HFFc6 (cell line): ENCODE measurements at places on chromosomes 5 and 9.

DNA sequence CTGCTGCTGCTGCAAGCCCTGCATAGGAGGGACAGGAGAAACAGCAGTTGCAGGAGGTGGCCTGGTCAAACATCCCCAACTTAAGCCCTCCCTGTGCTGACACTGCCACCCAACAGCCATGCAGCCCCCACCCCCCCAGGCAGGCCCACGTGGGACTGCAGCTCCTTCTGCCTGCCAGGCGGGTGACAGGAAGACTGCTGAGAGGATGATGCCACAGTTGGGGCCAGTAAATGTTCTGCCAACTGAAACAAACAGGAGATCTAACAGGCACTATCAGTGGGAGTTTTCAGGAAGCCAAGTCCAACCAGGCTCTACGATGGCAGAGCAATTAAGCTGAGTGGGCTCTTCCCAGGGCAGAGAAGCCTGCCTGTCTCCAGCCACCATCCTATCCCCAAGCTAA is 31.1 kb downstream of the DIRAS2 start:
- no peak for DNase-seq

DNA sequence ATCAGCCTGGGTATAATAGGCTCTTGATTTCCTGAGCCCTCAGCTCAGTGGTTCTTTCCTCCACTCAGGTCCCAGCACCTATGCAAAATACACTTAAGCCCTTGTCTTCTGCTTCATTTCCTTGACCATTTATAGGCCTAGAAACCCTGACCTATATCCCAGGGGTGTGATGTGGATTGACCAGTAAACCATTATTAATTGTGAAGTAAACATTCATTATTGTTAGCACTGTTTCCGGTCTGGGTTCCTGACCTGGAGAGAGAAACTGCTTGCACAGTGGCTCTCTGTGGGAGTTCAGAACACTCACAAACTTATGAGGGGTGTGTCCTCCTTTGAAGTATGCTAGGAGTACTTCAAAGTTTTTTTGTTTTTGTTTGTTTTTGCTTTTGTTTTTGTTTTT is 19.6 kb upstream of the TOMM5 start:
- no peak for DNase-seq

GRCh38 chr5:39132128-39132447 is 57.9 kb upstream of the RICTOR start:
- DNase-seq: no peak

- DNase-seq: no peak
Measured at GRCh38 chr5:89241186-89241585, 358.2 kb upstream of the MEF2C start.

DNA sequence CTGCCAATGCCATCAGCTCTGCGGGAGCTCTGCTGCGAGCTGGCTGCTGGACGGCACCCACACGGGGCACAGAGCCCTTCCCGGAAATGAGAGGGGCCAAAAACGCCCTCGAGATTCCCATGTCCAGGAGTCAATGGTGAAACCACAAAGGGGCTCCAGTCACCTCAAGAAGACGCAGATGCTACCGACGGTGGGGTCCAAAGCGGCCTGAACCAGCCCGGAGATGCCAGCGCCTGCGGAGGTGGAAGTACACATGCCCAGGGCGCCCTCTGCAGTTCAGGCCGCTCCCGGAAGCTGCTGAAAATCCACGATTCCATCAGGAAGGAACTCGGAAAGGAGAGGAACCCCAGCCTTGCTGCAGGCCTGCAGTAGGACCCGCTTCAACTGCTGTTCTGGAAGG is 82.4 kb upstream of the SELENOP start:
- no peak for DNase-seq

DNA sequence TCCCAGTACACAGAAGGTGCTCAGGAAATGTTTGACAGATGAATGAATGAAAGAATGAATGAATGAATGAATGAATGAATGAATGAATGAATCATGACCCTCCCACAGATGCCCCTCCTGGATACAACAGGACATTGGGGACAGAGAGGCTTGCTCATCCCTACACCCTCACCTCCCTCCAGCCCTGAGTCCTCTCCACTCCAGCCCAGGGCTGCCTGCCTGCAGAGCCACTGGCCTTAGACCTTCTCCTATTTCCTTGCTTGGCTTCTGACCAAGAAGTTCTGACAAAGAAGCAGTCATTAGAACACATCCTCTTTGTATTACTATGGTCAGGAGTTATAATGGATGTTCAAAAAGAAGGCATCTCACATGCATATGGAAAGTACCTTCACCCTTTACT is 240.7 kb upstream of the DAPK1 start:
- DNase-seq: no peak

DNA sequence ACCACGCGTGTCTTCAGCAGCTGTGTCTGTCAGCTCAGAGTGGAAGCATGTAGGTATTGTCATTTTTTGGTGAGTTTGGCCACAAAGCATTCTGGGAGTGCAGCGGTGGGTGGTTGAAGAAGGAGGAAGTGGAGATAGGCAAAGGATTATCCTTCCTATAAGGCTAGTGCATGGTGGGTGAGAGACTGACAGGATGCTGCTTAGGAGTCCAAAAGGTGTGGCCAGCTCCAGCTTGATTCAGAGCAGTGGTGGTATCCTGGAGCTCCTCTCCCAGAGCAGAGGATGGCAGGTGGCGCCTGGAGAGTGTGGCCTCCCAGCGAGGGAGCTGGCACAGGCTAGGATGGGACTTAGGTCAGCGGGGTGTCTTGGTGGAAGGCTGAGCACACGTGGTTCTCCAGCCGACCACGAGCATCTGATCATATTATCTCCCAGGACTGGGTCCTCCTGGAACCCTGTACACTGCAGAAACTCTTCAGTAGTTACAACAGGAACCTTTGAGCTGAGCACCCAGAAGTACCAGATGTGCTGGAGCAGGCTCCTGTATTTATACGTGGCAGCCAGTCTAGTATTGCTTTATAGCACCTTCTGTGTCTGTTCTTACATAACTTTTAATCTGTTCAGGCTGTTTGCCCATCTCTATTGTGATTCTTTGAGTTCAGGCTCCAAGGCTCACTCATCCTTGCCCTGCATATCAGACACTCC is 29.6 kb downstream of the MAML1 start:
- DNase-seq: peak; percentile 61

DNA sequence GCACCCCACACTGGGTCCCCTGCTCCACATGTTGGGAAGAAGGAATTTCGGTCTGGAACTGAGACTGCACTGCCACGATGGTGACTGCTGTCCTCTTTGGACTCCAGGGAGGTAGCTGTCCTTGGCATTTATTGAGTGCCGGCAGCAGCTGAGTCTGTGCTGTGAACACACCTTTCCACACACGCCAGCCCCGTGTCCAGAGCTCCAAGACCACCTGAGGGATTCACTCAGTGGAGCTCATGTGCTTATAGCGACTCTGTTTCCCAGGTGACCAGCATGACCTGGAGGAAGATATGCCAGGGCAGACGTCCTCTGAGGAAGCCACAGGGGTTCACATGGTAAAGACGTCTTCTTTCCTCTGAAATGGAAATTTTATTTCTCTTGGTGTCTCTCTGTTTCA is 33.2 kb upstream of the FLT4 start:
- DNase-seq: no peak

- peak; percentile 29 for DNase-seq
Measured at GRCh38 chr5:32339198-32339597, 26.5 kb upstream of the MTMR12 start.

DNA sequence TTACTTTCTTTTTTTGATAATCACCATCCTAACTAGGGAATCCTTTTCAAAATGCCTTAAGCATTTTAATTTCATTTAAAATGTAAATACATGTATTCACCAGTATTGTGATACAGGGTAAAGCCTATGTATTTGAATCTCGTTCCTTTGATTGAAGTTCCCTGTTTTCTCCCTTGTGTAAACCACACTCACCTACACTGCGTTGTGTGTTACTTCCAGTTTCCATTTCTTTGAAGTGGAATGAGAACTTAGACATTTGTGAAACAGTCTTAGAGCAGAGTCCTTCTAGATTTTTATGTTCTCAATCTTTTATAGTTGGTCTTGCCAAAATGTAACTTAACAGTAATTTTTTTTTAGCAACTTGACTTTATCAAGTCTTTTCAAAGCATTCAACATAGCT is 101.4 kb downstream of the ZNF462 start:
- DNase-seq: no peak

- DNase-seq: no peak
Measured at GRCh38 chr5:109905906-109906305, 216.2 kb downstream of the MAN2A1 start.

DNA sequence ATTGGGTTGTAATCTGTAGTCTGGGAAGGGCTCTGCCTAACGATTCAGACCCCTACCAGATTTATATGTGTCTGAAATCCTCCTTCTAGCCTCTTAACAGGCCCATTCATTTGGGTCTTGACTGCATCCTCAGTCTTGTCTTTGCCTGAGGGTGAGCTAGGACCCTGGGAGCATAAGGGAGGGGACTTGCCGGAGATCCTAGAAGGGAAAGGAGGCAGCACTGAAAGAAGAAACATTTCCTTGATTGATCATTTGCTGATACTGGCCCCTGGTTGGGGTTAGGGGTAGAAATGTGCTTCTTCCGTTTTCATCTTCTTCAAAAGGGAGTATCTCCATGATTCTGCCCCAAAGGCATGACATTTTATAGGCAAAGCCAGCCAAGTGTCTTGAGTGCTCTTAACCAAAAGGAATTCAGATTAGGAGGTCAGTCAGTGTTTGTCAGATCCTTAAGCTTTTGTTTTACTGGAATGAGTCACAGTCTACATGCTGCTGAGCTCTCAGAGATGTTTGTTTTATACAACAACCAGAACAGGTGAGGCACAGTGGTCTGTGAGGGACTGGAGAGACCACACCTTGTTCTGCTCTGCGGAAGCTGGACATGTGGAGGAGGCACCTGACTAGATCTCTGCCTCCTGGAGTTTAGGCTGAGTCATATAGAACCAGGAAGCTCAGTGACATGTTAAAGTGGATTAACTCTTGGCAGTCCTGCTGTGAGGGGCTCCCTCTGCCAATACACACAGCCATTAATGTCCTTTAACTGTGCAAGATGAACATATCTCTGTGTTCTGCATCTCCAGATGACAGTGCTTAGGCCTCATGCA is 37.7 kb downstream of the PCDHAC2 start:
- DNase-seq: no peak

- DNase-seq: no peak
Measured at GRCh38 chr5:171794470-171794960, 8.9 kb downstream of the SMIM23 start.

GRCh38 chr5:67257500-67257899 is 60.9 kb upstream of the CD180 start:
- DNase-seq: no peak

GRCh38 chr5:167576897-167577296 is 714.5 kb upstream of the WWC1 start:
- DNase-seq: no peak

DNA sequence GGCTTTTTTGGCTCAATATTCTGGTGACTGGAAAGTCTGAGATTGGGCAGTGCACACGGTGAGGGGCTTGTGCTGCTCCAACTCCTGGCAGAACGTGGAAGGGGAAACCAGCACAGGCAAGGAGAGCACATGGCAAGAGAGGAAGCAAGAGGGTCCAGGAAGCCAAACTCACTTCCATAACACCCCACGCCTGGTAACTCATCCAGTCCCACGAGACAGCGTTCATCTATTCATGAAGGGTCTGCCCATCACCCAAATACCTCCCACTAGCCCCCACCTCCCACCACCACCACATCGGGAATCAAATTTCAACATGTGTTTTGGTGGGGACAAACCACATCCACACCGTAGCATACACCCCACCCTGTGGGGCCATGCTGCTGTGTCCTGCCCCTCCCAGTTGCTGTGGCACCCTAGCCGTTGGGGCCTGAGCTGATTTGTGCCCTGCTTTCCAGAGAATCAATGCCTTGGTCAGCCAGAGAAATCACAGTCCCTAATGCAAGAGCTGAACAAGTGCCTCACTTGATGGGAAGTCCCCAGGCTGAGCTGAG is 27.3 kb downstream of the PROP1 start:
- no peak for DNase-seq

DNA sequence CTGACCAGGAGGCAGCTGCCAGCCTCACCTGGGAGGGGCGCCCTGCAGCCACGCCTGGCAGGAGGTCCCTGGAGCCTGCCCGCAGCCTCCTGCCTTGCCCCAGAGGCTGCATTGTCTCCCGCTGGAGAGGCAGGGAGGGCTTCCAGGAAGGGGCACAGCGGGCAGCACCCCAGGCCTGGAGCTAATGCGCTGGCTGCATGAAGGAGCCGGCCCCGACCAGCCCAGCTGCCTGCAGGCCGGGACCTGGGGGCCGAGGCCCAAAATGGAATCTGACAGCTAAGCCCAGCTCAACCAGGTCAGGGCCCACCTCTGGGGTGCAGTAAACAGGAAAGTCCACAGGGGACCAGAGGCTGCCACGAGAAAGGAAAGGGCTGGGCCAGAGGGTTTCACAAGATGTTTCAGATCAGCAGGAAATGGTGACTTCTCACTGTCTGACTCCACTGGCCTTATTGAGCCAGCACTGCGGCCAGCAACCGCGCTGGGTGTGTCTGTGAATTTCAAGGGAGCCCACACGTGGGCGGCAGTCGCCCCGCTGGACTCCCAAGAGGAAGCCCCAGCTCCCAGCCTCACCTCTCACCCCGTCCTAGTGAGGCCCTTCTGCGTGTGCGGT is 18.6 kb upstream of the NOTCH1 start:
- peak; percentile 63 for DNase-seq

GRCh38 chr5:153632748-153633290 is 142.3 kb downstream of the GRIA1 start:
- DNase-seq: peak; percentile 30

GRCh38 chr5:77843570-77844372 is 67.6 kb upstream of the TBCA start:
- no peak for DNase-seq

GRCh38 chr5:25641124-25641523 is 996.3 kb upstream of the CDH10 start:
- DNase-seq: no peak

- DNase-seq: peak; percentile 88
Measured at GRCh38 chr5:123209502-123210027, 120.5 kb downstream of the PRDM6 start.

- peak; percentile 57 for DNase-seq
Measured at GRCh38 chr5:36397901-36398536, 96.3 kb upstream of the RANBP3L start.

DNA sequence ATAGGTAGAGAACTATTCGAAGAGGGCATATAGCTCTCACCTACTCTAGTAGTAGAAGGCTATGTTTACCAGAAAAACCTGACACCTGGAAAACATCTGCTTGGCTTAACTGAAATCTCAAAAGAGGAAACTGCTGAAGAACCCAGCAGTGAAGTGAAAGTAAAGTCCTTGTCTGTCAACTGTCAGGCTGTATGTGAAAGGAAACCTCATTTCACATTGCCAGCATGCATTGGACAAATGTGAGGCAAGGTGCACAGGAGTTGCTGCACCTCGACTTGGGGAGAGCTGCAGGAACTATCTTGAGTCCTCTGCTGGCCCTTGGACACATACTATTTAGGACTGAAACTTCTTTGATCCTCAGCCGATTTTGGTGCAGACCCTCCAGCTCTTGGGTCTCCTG is 53.3 kb downstream of the NREP start:
- DNase-seq: no peak

DNA sequence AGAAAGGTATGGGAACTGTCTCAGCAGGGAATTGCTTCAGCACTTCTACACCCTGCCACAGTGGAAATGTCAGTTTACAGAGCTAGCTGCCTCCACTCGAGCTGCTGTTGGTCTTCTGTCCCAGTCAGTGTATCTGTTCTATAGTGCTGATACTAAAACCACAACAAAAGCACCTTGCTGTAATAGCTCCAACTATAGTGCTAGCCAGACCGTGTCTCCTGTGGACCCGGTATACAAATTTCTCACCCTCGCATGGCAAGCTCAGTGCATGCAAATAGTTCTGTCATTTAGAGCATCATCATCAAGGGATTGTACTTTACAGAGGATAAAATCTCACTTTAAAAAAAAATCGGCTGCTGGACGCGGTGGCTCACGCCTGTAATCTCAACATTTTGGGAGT is 51.5 kb upstream of the IQGAP2 start:
- DNase-seq: no peak

GRCh38 chr5:95274011-95274410 is 10.9 kb downstream of the MCTP1 start:
- DNase-seq: no peak
